Stimulated activated CD4-positive, alpha-beta T cell treated with anti-CD3 and anti-CD28 coated beads, Interleukin-4, amount 100 ng/mL, for 48 hours (primary cell): ENCODE measurements at places on chromosomes 6 and 20.
A peak's percentile ranks its signal among the peaks of the same experiment; 100 is the strongest.

DNA sequence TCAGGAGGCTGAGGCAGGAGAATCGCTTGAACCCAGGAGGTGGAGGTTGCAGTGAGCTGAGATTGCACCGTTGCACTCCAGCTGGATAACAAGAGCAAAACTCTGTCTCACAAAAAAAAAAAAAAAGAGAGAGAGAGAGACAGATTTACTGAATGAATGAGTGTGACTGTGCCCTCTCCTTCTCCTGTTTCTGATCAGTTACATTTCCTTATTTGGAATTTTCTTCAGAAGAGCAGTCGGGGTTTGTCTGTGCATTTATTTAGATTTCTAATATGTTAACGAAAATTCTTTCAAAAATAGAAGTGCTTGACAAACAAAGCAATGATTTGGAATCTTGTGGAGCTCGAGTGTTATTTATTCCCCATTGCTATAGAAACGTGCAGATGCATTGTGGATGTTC lies 6.4 kb upstream of the LRRN4 start:
- DNase-seq = no peak

DNA sequence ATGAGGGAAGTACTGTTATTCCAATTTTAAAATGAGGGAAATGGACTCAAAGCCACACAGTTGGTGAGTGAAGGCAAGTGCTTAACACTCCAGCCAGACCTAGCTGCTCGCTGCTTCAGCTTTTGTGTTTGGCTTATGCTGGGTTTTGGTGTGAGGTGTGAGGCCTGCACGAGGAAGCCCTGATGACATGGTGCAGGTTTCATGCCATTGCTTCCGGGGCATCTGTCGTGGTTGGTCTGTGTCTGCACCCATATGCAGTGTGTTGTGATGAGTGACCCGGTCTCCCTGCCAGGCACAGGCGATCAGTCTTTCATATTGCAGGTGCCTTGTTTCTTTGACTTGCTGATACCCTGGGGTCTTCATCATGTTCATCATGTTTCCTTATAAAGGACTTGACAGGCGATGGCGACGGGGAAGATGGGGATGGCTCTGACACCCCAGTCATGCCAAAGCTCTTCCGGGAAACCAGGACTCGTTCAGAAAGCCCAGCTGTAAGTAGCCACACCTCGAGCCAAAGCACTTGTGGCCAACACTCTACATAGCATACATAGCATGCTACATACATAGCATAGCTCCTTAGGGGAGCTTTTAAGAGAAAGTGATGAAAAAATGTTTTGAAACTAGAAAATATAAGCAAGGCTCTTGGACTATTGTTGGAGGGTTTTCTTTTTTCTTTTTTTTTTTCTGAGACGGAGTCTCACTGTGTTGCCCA lies 22.3 kb downstream of the DNMT3B start:
- no peak for DNase-seq

- no peak for DNase-seq
Observed at GRCh38 chr20:6864740-6865139, 97.3 kb downstream of the BMP2 start.

GRCh38 chr6:53038141-53038540 lies 27.1 kb upstream of the FBXO9 start:
- DNase-seq = no peak

GRCh38 chr6:157779705-157780604 lies 43.1 kb upstream of the SNX9 start:
- no peak for DNase-seq

GRCh38 chr6:14622085-14622484 lies 504.5 kb downstream of the CD83 start:
- DNase-seq = no peak

- peak; percentile 49 for DNase-seq
Observed at GRCh38 chr20:31833130-31833930, 12.1 kb downstream of the FOXS1 start.

DNA sequence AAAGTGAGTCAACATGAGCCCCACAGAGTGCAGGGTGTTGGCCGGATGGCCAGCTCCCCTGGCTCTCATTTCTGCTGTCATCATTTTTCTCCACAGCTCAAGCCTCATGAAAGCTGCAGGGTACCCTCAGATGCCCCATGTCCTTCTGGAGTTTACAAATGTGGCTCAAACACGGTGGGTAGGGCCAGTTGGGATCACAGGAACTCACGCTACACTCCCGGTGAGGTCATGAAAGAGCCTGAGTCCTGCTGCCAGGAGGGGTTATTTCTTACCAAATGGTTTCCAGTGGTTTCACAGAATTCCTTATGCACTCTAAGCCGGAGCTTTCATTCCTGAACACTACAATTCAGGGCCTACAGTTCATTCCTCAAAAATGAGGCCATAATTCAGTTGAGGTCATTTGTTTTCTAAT lies 78.7 kb downstream of the TMEM170B start:
- no peak for DNase-seq

- no peak for DNase-seq
Observed at GRCh38 chr20:59018817-59019216, 412 bp upstream of the TUBB1 start.

DNA sequence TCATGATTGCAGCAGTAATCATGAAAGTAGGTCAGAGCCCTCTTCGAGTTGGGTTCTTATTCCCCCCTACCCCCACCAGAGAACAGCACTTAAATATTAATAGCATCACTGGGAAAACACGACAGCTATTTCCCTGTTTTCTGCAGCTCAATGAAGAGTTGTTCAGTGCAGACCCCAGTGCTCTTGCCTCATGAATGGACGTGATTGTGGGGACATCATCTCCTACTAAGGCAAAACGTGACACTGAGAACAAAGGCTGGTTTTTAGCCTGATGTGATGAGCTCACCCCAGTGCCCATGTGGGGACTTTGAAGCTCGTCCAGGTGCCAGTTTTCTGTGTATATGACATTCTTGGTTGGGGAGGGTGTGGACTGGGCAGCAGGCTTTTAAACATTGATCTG lies 105.9 kb downstream of the SLC35F1 start:
- no peak for DNase-seq

DNA sequence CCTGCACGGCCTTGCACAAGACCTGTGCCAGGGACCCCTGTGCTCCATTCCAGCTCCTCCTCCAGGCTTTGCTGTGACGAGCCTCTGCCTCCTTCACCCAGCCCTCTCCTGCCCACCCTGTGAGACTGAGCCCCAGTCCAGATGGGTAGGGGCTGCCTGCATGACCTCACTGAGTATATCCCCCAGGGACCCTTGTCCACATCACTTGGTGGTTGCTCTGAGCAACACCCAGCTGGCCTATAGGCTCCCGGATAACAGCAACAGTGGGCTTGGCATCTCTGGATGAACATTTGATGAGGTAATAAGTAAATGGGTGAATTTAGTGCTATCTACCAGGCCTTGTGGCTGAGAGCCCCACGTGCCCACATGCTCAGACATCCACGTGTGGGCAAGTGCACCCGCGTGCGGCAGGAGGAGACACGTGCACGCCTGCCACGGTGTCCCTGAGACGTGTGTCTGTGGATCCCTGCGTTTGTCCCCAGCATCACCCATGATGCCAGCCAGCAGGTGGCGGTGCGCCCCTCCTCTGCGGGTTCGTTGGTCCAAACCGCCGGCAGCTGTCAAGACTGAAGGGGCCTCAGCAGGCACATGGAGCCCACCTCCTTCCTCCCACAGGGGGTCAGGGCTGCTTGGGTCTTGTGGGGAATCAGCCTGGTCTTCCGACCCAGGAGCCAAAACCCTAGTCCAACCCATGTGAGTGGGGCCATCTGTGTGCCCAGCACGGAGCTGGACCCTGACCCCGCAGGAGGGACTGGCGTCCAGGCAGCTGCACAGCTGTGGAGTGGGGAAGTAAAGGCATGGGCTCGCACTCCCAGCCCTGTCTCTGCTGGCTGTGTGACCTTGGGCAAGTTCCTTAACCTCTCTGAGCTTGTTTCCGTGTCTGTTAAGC lies 45.9 kb downstream of the FGD2 start:
- DNase-seq = peak; percentile 91

GRCh38 chr20:49979030-49979832 lies 3.5 kb upstream of the SNAI1 start:
- peak; percentile 58 for DNase-seq

GRCh38 chr6:36129941-36130666 lies at the start of gene MAPK13:
Gene MAPK13, plus strand, starts transcription at chr6:36130513. Its CDS starts 70 bp downstream, at chr6:36130583.
- DNase-seq = no peak

GRCh38 chr6:73624896-73625295 lies 28.9 kb downstream of the SLC17A5 start:
- no peak for DNase-seq

- no peak for DNase-seq
Observed at GRCh38 chr20:61635721-61636455, 383.8 kb downstream of the CDH4 start.

DNA sequence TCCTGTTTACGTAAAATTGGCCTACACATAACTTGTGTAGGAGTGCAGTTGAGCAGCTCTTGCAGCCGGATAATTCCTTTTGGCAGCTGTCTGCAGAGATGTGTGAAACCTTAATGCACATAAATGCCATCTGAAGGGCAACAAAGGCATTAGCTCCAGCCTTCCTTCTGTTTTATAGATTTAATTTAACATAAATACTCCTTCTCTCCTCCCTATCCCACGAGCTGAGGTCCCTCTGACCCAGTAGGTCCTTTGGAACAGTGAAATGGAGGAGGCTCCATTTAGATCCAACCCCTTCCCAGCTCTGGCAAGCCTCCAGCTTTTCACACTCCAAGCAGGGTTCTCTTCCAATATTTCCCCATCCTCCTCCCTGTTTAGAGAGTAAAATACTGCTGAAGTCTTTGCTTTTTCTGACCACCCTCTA lies 6.5 kb downstream of the PLEKHG1 start:
- no peak for DNase-seq

GRCh38 chr6:164104432-164104831 lies 689.9 kb downstream of the QKI start:
- DNase-seq = no peak

DNA sequence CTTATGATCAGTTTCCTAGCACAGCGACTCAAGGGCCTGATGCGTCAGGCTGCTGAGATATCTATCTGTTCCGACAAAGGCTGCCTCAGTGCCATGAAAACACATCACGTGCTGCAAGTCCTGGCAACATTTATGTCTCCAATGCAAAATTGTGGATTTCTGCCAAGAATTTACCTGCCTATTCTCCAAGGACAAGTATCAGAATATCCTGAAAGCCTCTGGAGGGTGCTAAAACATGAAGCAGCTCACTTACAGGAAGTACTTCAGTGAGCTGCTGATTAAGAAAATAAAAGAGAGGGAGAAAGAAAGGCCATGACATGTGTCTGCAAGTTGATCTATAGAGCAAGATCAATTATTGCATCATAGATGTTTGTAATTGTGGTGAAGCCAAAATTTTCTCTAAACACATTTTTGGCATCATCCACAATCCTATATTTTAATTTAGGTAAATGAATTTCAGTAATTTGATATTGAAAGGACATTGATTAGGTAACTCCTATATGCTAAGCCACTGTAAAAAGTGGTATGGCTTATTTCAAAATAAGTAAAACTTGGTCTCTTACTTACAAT lies 25.8 kb upstream of the TPBG start:
- no peak for DNase-seq

DNA sequence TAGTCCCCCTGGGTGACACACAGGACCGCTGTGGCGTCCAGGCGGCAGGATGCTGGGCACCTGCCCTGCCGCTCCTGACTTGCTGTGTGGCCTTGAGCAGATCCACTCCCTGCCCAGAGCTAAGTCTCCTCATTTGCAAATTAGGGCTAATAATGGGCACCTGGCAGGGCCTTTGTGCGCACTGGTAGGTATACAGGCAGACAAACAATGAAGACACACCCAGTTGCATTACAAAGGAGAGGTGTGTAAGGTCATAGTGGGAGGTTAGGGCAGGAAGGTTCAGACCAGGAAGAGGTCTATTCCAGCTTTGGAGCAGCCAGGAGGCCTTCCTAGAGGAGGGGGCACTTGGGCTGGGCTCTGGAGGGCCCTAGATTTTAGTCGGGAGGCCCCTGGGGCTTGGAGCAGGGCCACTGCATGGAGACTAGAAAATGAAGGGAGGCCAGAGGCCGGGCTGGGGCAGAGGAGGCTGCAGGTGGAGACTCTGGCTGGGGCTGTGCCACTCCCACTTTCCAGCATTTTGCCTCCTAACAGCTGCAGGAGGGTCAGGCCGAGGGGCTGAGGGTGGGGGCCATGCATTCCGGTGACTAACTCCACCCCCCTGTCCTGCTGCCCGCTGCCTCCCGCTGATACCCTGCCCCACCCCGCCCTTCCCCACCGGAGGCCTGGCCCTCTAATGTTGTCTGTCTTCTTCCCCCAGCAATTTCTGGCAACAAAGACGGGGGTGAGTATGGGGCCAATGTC lies 28.5 kb downstream of the MYH7B start:
- no peak for DNase-seq

GRCh38 chr20:57659517-57660180 lies 39.4 kb upstream of the ZBP1 start:
- DNase-seq = no peak

- no peak for DNase-seq
Observed at GRCh38 chr6:157651731-157652490, 171.1 kb upstream of the SNX9 start.

GRCh38 chr6:147676495-147677199 lies 168.2 kb downstream of the SAMD5 start:
- DNase-seq = no peak

GRCh38 chr6:57313009-57313408 lies 4.4 kb upstream of the PRIM2 start:
- no peak for DNase-seq

DNA sequence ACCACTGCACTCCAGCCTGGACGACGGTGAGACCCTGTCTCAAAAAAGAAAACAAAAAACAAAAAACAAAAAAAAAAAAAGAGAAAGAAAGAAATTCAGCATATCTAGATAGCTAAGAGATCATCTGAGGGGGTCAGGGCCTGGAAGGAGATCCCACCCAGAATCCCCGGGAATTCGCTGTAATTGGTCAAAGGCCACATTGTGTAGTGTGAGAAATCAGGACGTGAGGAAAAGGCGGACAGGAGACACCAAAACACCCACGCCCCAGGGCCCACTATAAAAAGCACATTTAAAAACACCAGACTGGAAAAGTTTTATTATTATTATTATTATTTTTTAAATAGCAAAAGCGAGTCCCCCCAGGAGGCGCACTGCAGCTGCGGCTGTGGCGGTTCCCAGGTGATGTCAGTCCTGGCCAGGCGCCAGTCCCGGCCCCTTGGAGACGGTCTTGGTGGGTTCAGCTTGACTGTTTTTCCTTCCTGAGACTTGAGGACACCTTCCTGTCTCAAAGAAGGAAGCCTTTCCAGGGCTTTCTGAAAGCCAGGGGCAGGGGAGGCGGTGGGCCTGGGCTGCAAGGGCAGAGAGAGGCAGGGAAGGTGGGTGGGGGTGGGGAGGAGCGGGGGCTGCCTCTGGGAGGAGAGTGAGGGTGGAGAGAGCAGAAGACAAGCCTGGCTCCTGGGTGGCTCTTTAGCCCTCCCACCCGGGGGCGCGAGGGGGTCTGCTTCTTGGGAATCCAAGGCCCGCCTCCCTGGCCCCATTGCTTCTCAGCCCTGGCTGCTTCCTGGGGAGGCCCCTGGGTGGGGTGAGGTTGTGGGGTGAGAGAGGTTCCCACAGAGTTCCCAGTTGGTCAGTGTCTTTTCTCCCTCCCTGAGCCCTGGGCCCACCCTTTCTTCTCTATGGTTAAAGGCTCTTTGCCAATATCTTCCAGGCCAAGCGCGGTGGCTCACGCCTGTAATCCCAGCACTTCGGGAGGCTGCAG lies 14.5 kb downstream of the TCF15 start:
- DNase-seq = no peak

- no peak for DNase-seq
Observed at GRCh38 chr6:168221000-168221399, 98.6 kb downstream of the DACT2 start.
